Stimulated activated CD8-positive, alpha-beta memory T cell treated with anti-CD3 and anti-CD28 coated beads, Interleukin-12 subunit alpha, Interleukin-12 subunit beta, amount 100 ng/mL, for 1 hour (primary cell): ENCODE measurements at places on chromosomes 2 and 18.

DNA sequence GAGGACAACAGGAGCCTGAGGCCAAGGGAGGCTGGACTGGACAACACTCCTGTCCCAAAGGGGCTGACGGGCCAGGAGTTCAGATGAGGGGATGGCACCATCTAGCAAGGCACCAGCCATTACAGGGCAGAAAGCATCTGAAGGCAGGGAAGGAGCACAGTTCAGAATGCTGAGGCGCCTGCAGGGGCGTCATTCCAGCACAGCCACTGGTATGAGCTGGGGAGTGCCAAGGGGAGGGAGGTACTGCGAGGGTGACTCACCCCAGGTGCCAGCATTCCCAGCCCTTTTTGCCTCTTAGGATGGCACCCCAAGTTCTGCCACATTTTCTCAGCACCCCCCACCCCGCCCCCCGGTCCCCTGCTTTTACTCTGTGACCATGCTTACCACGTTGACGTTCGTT lies 129.8 kb upstream of the EPAS1 start:
- no peak for DNase-seq

GRCh38 chr2:33498291-33498956 lies 22.0 kb downstream of the RASGRP3 start:
- no peak for DNase-seq

DNA sequence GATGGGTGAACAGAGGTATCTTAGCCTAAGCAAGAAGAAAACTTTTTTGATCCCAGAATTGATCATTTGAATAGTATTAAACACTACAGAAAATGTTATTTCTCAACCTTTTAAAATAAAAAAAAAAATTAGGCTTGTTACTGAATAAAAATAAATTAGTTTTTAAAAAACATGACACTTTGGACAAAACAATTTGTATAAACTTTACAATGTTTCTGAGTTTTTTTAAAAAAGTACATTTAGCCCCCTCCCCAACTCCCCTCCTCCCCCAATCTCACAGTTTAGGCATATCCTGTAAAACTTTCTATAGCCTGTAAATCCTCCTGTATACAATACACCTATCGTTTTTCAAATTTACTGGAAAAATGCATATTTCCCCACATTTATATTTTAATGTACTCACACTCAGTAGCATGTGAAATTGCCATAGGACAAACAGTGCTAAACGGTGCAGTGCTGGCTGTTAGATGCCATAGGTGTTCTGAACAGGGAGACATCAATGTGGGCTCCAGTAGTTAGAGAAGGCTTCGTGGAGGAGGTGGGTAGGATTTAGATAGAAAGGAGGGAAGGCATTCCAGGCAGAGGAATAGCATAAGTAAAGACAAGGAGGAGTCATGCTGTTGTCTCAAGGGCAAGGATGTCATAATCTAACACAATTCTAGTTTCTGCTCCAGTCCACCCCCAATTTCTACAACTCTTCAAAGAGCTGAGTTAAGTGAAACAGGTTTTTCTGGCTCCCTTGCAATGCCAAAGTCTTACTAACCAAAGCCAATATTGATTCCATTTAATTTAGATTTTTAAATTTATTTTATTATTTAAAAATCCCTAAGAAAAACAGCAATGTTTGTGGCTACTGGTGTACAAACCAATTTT lies 50.9 kb downstream of the SP3 start:
- no peak for DNase-seq

DNA sequence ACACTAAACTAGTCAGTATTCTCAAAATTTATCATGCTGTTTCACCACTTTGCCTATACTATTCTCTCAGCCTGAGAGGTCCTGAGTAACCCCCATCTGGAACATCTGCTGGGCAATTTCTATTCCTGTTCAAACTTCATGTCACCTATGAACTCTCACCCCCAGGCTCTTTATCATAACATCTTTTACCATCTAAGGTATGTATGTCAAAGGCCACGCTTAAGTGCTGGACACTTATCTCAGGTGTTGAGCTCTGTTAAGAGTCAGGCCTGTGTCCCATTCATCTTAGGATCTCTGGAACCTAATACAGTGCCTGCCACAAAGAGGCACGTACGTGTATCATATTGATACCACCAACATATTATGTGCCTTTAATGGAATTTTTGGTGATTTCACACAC lies 4.9 kb downstream of the AAK1 start:
- DNase-seq, result no peak

DNA sequence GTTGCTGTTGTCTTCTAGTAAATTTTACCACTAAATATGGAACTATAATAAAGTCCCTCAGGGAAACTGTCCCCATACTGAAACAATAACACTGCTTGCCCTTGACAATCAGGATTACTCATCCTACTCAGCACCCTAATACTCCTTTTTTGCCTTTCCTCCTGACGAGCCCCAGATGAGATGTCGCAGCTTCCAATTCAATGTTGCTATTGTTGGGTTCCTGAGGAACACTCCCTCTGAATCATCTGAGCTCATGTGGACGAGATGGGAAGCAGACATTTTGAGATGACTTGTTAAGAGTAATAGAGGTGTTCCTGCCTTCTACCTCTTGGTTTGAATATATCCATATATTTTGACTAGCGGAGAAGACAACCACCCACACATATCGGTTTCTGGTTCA lies 187.8 kb upstream of the FAM98A start:
- DNase-seq, result no peak

GRCh38 chr2:213934560-213934959 lies 476.3 kb upstream of the VWC2L start:
- DNase-seq, result no peak
